ENCODE measurements at places on chromosomes 7 and 10.

- no peak for DNase-seq
These were observed 2.7 kb downstream of the ZNF503 start for GRCh38 chr10:75398692-75399460.

- DNase-seq, result no peak
These were observed 40.0 kb downstream of the CLIP2 start for GRCh38 chr7:74329225-74329624.

- peak; percentile 90 for DNase-seq
These were observed 70.2 kb upstream of the FGFR2 start for GRCh38 chr10:121668314-121669027.

GRCh38 chr7:146177301-146177700, 60.7 kb downstream of the CNTNAP2 start:
- no peak for DNase-seq

- no peak for DNase-seq
These were observed 38.4 kb upstream of the CD36 start for GRCh38 chr7:80600046-80600445.

DNA sequence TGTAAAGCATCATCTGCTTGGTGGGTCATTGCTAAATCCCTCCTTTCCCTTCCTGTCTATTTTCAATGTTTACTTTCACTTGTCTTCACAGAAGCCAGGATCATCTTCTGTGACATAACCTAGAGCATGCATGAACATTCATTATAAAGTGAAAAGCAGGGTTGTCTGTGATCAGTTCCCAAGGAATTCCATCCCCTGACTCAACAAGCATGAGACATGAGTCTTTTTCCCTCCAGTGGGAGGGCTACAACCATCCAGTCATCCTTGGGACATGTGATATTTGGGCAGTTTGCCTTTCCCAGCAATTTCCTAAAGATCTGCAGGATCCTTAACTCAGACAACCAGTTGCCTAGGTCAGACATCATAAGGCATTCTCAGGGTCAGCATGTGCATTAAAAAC, 166.3 kb upstream of the TMEM196 start:
- DNase-seq, result no peak

GRCh38 chr10:120262857-120263547, 194.0 kb upstream of the PLPP4 start:
- no peak for DNase-seq

DNA sequence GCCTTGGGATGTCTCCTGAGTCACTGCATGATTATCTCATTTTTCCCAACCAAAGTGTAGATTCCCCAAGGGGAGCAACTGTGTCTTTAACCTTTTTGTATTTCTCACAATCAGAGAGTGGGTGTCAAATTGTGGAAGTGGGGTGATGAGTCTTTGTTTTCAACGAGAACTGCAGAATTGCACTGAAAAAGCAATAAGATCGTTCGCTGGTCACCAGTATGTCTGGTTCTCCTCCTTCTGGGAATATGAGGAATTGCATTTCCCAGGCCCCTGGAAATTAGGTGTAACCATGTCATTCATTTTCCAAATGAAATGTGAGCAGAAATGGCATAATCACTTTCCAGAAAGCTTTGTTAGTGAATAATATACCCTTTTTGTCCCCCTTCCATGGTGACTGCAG, 326.9 kb downstream of the GPAM start:
- no peak for DNase-seq

DNA sequence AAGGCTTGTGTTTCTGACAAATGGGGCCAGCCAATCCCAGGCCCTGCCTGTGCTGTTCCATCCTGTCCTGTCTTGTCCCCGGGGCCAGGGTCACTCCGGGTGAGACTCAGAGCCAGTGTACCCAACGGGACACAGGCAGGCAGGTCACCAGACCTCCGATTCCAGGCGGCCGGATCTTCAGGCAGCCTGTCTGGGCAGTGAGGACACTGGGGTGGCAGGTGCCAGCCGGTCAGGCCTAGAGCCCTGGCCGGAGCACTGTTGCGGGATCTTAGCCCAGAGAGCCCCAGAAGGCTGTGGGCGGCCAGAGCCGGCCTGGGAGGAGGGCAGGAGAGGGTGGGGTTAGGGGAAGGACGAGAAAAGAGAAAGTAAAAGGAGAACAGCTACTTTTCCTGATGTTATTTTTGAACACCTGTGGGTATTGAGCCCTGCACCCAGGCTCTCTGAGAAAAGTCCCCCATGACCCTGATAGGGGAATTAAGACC, 134.3 kb upstream of the TNRC18 start:
- DNase-seq, result no peak

DNA sequence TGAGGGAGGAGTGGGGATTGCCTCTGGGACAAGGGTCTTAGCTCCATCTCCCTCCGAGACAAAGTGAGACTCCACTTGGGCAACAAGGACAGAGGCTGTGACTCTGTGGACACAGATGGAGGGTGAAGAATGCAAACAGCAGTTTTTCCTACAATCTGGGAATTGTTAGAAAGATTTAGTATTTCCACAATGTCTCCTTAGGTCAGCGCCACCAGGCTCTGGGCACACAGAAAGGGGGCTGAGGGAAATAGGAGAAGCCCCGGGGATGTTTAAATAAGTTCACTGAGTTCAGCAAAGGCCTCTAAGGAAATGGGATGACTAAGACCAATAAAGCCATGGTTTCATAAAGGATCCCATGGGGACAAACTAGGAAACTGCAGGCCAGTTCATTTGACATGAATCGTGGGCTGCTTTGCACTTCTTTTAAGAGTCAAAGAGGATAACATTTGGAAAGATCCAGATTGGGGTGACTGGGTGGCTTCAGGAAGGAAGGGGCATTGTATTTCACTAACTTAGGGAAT, 219.8 kb upstream of the GLI3 start:
- DNase-seq, result no peak

DNA sequence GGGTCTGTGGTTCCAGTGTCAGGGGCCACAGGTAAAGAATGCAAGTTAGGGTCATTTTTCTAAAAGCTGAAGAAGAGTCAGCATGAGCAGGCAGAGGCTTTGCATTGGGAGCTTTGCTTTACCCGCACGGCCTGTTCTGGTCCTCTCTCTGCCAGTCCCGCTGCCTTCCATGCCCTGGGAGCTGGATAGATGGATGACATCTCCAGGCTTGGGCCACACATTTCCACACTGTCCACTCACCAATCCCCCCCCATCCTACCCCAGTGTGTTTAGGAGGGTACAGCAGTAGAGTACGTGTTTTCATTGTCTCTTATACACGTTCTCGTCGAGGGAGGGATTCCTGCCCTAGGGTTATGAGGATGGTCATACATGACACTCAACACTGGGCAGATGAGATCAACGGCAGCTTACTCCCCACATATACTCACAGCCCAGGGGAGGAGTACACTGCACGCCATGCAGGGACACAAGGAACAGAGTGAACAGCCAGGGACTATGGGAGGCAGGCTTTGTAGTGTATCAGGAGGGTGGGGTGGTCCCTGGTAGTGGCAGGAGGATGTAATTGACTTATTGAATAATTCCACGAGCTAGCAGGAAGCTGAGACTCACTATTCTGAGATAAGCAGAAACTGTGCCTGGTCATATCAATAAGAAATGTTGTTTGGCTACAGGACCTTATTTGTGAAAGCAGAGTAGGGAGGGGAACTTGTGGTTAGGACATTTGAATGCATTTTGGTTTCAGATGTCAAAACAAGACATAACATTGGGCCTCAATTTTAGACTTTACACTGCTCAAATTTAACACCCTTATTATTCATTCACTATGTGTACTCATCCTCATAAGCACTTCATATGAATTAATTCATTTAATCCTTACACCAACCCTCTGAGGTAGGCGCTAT, 36.6 kb downstream of the PLPP4 start:
- DNase-seq, result no peak

GRCh38 chr7:92898798-92899197, 62.4 kb upstream of the CDK6 start:
- DNase-seq, result no peak

DNA sequence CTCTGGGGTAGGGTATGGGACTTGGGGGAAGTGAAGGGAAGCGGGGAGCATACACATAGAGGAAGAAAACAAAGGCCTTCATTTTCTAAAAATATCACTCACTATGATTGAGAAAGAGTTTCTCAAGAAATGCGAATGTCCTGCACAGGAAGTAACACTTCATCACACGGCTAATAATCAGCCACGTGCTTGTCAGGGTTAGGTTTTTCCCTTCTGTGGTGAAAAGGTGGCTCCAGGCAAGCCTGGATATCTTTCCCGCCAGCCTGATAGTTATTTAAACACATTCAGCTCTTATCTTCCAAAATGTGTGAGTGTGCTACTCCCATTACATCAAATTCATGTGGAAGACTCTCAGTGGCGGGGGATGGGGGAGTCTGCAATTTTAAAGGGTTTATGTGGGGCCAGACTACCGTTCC, 166.4 kb upstream of the ADO start:
- DNase-seq, result no peak

- DNase-seq, result no peak
These were observed 442 bp downstream of the ANKRD2 start for GRCh38 chr10:97573021-97573420.

GRCh38 chr7:141477865-141478264, 73.3 kb upstream of the AGK start:
- no peak for DNase-seq

DNA sequence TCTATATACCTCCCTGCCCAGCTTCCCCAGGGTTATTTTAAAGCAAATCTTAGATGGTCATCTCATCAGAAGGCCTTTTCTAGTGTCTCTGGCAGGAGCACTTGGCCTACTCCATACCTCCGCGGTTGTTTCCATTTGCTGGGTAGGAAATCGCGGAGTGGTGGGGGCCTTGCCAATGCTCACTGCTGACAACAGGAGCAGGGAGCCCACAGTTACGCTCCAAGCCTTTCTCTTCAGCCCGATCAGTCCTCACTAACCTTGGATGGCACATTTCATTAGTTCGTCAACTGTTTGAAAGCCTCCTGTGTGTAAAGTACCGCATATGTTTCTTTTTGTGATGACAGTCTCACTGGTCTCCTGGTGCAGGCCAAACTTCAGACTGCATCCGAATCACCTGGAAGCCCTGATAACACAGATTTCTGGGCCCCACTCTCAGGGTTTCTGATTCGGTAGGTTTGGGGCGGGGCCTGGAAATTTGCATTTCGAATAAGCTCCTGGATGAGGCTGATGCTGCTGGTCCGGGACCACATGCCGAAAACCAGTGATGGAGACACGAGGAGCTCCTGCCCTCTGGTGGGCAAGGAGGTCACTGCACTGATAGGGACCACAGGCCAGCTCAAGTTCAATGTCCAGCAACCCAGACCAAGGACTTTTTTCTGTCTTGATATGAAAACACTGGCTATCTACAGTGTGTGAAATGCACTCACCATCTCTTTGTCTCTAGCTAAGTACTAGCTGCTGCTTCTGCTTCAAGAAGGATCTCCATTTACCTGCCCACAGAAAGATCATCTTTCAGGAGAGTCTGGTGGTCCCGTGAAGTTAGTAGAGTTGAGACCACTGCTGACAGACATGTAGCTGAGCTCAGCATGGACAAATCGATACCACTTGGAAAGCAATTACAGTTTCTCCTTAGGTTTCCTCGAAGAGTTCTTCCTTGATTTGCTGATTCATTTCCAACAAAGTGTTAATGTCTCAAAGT, 14.0 kb downstream of the LRGUK start:
- peak; percentile 58 for DNase-seq

GRCh38 chr10:6716516-6716915, 136.4 kb upstream of the PRKCQ start:
- DNase-seq, result no peak

GRCh38 chr7:142923391-142923790, 10.2 kb downstream of the TRPV5 start:
- no peak for DNase-seq

DNA sequence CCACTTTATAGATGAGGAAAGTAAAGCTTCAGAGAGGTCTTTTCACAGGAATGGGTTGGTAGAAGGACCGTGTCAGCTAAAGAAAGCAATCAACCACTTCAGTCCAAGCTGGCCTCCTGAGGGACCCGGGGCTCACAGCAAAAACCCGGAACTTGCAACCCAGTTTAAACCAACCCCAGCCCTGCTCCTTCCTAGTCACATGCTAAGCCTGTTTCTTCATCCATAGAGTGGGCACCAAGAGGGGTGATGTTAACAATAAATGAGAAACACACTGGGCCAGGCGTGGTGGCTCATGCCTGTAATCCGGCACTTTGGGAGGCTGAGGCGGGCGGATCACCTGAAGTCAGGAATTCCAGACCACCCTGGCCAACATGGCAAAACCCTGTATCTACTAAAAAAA, 12.1 kb upstream of the NPFFR1 start:
- DNase-seq, result no peak

- DNase-seq, result no peak
These were observed 309.5 kb upstream of the PODXL start for GRCh38 chr7:131865911-131866310.
